ENCODE measurements at places on chromosomes 2 and 18.
A peak's percentile ranks its signal among the peaks of the same experiment; 100 is the strongest.

GRCh38 chr2:168300460-168300859 is 53.1 kb upstream of the STK39 start:
- DNase-seq = no peak

DNA sequence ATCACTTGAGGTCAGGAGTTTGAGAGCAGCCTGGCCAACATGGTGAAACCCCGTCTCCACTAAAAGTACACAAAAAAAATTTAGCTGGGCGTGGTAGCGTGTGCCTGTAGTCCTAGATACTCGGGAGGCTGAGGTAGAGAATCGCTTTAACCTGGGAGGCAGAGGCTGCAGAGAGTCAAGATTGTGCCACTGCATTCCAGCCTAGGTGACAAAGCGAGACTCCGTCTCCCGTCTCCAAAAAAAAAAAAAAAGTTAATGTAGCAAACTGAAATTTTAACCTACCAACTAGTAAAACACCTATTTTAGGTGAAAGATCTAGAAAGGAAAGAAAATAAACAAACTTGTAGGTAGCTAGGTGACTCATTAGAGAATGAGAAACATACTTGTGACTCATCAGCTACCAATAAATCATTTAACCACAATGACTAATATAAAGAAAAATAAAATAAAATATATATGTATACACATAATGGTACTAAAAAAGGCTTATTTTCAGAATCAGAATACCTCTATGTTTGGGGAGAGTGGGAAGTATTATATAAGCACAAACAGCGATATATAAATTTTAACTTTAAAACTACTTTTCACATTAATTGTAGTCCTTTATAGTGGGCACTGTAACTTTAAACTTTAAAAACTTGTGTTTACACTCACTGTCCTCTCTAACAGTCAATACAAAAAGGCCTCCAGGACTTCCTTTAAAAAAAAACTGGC is 36.6 kb downstream of the DARS1 start:
- peak; percentile 36 for DNase-seq

DNA sequence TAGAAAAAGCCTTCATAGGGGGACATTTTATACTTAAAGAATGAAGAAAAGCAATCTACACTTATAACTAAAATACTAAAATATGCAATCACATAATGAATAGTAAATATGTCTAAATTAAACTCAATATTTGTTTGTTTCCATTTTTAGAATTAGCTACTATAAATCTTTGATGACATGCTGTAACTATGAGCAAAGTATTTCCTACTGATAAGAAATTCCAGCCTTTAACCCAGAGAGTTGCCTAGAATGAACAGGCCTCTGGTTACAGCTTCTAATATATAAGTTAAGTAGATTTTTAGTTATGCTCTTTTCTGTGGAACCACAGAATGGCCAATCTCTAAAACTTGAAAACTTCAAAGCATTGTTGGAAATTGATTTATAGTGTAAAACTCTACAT is 1465.6 kb upstream of the ZEB2 start:
- no peak for DNase-seq

- no peak for DNase-seq
These were observed 130.2 kb downstream of the MTCL1 start for GRCh38 chr18:8835521-8835953.

GRCh38 chr2:149739171-149739882 is 151.8 kb upstream of the MMADHC start:
- no peak for DNase-seq

GRCh38 chr18:9101730-9102507 is 580 bp upstream of the NDUFV2 start:
- DNase-seq = peak; percentile 96

GRCh38 chr2:216632952-216633615 is at the start of gene IGFBP2:
TSS of gene IGFBP2 (plus strand) at chr2:216633420. CDS start at chr2:216633524, 104 bp downstream.
- peak; percentile 85 for DNase-seq

- DNase-seq = peak; percentile 63
These were observed 39.6 kb downstream of the CRACDL start for GRCh38 chr2:98896416-98896815.

DNA sequence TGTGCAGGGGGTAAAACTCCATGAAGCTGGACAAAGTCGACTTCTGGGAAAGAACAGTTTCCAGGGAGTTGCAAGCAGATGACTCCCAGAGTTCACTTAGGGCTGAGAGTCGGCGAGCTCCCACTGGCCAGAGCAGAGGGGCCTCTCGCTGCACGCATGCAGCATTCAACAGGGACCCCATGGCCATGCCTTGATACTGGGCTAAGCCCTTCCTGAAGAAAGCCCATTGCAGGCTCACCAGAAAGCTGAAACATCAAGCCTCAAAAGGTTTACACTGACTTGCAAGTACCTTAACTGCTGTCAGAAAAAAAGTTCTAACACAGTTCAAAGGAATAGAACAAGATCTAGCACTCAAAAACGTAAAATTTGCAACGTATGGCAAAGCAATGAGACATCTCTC is 56.4 kb downstream of the NDUFA10 start:
- no peak for DNase-seq

DNA sequence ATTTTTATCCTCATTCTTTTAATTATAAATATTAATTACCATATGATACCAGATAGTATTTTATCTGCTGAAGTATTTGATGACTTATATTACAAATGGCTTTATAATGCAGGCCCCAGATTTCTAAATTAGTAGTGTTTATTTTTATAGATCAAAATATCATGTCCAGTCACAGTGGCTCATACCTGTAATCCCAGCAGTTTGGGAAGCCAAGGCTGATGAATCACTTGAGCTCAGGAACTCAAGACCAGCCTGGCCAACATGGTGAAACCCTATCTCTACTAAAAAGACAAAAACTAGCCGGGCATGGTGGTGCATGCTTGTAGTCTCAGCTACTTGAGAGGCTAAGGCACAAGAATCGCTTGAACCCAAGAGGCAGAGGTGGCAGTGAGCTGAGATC is 100.1 kb upstream of the ARHGAP15 start:
- no peak for DNase-seq

All from DMS53 (cell line).